ENCODE measurements at places on chromosomes 13 and 19.

DNA sequence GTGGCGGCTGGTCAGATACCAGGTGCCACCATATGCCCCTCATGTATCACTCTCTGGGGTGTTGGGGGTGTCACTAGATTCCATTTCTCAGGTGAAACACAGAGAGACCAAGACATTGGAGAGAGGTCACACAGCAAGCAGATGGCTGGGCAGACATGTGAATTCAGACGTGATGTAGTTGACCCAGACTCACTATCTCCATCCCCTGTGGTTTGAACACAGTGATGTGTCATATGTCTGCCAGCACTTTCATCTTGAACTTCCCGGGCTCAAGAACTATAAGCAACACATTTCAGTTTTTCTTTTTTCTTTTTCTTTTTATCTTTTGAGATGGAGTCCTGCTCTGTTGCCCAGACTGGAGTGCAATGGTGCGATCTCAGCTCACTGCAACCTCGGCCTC lies 16.1 kb upstream of the UPF1 start:
- DNase-seq = no peak

DNA sequence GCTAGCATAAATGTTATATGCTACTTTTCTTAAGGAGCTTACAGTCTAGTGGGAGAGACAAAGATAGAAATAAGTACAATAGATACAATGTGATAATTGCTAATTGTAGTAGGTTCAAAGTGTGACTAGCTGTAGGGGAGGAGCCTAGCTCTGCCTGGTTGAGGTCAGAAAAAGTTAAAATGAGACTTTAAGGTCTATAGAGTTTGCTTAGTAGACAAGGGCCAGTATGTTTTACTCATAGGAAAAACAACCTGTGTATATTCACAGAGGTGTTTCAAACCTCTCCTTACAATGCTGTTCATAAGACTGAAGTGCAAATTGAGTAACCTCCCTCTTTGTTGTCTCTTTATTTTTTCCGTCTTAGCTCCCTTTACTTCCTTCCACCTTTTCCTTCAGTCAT lies 56.1 kb downstream of the PDS5B start:
- DNase-seq = no peak

GRCh38 chr19:4555657-4556561 lies 3.6 kb downstream of the SEMA6B start:
- DNase-seq = no peak

DNA sequence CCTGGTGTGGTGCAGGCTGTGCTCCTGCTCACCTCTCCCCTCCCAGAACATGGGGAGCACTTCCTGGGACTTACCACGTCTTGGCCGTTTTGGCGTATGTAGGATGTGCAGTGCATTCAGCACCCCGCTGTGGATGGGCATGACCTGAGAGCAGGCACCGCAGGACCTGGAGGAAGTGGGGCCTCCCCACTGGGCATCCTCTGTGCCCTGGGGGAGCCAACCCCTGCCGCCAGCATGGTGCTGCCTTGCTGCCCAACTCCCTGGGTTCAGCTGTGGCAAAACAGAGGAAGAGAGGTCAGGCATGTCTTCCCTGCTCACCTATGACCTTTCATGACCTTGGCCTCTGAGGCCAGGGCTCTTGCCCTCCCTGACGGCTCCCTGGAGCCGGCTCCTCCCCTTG lies 103.5 kb downstream of the RAB20 start:
- no peak for DNase-seq

DNA sequence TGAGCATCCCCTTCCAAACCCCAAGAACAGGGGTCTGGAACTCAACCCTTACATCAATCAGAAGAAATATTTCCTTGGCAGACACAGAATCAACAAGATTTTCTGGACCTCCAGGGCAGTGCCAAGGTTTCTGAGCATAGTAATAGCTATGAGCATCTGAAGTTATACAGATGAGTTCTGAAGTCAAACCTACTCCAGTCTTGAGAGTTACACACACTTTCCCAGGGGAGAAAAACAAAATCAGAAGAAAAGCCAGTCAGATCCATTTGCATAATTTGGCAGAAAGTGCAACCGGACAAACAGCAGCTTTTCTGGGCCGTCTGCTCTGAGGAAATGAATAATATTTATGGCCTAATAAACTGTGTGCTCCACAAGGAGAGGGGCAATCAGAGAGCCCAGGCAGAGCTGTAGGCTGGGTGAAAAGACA lies 93.1 kb downstream of the KL start:
- DNase-seq = peak; percentile 29

GRCh38 chr13:109712124-109712722 lies 74.2 kb downstream of the IRS2 start:
- no peak for DNase-seq
